Vagina (tissue), 2 donors: ENCODE measurements at places on chromosomes 5 and 9. TPM values are rescaled to one million over a fixed set of nuclear protein-coding genes. Genes with fewer than 3 reads are reported as not detected.

The SLIT3 gene
- total RNA-seq: 52.8 TPM

The ELOVL7 gene
- 3.9 TPM for total RNA-seq

DNA sequence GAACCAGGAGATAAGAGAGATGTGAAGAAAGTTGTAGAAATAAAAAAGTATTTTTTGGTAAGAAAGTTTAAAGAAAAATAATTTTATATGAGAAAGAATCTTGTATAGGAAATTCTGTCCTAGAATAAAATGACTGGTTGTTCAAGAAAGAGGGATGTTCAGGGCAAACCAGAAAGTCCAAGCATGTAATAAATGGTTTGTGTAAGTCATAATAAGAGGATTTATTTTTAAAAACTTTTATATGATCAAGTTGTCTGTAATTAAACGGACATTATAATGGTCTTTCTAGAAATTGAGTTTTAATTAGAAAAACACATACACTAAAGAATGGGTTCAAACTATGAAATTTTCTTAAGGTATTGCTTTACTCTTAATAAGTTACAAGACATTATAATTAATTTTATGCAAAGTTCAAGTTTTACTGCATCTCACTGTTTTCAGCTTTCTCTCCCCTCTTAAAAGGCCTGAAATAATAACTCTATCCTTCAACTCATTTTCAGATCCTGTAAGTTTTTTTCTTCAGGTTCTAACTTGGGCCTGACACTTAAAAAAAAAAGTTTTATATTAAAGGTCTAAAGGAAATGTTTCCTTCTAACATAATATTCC, 56.1 kb upstream of the ZNF300 start:
- no peak for DNase-seq

DNA sequence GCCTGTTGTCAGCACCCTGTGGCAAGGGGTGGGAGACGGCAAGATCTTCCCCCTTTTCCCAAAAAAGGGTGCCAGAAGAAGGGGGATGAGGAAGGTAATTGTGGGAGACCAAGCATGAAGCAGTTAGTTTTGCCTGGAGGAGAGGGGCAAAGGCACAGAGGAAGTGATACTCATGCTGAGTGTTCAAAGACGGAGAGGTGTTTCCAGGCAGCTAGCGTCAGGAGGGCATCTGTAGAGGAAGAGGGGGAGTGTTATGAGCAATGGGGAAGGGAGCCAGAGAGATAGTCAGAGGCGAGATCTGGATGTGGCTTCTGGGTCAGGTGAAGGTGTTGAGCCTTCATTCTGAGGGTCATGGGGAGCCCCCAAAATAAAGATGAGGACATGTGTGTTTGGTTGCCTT, 26.9 kb upstream of the ADAM19 start:
- no peak for DNase-seq

GRCh38 chr9:114689813-114690212, 7.8 kb upstream of the TEX48 start:
- no peak for DNase-seq
